Activated CD4-positive, alpha-beta T cell treated with anti-CD3 and anti-CD28 coated beads, Interleukin-2, amount 50 U/mL, for 16 hours (primary cell): ENCODE measurements at places on chromosomes 1 and 21.

DNA sequence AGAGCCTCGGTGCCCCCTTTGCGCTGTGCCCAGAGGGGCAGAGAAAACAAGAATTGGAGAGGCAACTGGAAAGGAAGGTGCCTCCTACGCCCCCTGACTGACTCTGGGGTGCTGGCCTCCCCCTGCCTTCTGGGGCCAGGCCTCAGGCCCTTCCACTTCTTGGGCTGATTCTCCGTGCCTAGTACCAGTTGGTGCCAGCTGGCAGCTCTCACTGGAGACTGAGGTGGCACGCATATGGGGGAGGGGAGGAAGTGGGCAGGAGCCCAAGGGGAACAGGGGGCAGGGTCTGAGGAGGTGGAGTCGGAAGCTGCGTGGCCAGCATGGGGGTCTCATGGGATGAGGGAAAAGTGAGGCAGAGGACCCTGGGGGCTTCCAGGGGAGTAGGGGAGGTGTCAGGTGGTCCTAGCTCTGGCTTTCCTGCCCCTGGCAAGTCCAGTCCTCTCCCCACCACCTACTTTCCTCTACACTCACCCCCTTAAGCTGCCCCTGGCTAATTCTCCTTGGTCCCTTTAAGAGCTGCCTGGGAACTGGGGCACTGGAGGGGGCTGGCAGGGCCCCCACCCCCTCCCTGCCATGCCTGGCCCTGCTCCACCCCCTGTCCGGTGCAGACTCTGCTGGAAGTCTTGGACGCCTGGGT is 6.5 kb upstream of the SEMA4A start:
- no peak for DNase-seq

DNA sequence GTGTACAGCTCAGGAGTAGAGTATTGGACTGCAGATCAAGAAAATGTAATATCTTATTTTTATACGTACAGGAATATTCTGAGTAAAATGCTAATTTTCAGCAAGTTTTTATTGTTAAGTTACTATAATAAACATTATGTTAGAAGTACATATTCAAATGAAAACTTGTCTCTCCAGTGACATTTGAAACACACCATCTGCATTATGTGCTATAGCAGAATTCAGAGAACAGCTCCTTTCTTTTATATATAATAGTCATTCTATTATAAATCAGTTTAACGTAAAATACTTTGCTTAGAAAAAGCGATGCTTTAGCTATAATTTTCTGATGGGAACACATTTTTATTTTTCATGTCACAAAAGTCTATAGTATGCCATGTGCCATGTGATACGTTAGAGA is 249.0 kb downstream of the PTPRC start:
- no peak for DNase-seq

GRCh38 chr1:107538502-107538901 is 397.7 kb downstream of the NTNG1 start:
- DNase-seq = no peak

GRCh38 chr1:228198977-228199590 is 8.8 kb upstream of the OBSCN start:
- no peak for DNase-seq

- DNase-seq = peak; percentile 78
Observed at GRCh38 chr1:33180911-33181890, 642 bp downstream of the TRIM62 start.

GRCh38 chr1:35345439-35345981 is 77.0 kb downstream of the ZMYM4 start:
- peak; percentile 9 for DNase-seq

DNA sequence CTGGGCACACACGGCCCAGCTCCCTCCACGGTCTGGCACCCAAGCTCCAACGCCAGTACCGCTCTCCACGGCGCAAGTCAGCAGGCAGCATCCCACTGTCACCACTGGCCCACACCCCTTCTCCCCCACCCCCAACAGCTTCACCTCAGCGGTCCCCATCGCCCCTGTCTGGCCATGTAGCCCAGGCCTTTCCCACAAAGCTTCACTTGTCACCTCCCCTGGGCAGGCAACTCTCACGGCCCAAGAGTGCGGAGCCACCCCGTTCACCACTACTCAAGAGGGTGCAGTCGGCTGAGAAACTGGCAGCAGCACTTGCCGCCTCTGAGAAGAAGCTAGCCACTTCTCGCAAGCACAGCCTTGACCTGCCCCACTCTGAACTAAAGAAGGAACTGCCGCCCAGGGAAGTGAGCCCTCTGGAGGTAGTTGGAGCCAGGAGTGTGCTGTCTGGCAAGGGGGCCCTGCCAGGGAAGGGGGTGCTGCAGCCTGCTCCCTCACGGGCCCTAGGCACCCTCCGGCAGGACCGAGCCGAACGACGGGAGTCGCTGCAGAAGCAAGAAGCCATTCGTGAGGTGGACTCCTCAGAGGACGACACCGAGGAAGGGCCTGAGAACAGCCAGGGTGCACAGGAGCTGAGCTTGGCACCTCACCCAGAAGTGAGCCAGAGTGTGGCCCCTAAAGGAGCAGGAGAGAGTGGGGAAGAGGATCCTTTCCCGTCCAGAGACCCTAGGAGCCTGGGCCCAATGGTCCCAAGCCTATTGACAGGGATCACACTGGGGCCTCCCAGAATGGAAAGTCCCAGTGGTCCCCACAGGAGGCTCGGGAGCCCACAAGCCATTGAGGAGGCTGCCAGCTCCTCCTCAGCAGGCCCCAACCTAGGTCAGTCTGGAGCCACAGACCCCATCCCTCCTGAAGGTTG is 97.6 kb downstream of the PIK3R3 start:
- DNase-seq = no peak
